NCI-H2029 (cell line): ENCODE measurements at places on chromosomes 11 and 22.

DNA sequence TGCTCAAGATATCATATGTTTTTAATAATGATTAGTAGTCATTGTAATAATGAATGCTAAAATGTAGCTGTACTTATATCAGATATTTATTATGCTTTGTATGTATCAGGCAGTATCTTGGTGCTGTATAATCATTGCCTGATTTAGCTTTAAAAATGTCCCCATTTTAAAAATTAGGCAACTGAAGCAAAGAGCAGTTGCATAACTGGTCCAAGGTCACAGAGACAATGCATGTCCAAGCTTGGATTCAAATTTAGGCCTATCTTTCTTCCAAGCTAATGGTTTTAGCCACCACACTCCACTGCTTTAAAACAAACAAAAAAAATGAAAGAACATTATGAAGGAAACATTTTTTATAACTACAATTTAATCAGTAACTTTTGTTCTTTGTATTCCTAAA is 725.8 kb upstream of the RAG2 start:
- DNase-seq, result no peak

- DNase-seq, result no peak
These were observed 4.8 kb upstream of the TRIM6 start for GRCh38 chr11:5591613-5592012.

DNA sequence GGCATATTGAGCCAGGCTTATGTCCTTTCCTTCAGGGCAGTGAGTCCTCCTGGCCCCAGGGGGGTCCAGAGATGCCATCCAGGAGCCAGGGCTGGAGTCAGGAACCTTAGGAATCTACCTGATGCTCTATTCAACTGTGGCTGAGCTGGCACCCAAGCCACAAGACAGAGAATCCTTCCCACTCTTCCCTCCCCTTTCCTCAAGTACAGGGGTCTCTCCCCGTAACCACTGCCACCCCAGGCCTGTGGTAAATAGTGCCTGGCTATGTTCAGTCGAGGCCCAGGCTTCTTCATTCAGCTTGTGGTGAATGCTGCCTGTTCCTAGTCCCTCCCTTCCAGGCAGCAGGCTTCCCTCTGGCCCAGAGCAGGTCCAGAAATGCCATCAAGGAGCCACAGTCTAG is 45.5 kb upstream of the THY1 start:
- no peak for DNase-seq

DNA sequence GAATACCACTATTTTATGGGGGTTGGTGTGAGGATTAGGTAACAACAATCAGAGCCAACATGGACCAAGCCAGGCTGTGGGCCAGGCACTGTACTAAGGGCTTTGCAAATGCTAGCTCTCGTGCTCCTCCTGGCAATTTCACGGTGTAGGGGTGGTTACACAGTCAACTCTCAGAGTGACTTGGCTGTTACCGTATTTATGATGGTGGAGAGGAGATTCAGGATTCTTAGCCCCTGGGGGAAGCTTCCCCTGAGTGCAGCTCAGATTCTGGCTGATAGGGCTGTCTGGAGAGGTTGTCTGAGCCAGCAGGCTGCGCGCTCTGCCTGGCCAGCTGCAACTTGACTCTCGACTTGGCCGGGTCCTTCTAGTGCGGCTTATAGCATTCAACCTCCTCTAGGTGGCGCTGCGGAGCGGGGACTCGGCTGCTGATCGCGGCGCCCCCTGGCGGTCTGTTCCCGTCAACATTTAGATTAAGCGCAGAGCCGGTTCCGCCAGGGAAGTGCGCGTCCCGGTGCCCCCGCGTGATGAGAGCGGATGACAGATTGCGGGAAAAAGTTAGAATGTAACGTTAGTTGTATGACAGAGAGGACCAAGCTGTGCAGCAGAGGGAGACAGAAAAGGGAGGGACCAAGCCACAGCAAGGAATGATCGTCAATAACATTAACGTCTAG is 4.5 kb upstream of the NCF4 start:
- DNase-seq, result peak; percentile 74

DNA sequence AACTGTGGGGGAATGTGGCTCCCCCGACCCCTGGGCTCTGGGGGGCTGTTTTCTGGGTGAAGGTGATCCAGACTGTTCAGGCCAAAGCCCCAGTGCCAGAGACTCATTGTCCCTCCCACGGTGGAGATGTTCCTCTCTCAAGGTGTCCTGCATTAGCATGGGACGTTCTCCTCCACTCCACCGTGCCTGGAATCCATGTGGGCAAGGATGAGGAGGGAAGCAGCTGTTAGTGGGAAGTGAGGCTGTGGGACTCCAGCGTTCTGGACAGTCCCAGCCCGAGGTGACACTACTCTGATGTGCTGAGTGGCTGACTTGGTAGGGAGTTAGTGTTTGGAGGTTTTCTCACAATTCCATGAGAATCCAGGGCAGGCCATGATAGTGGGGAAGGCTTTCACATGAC is 31.4 kb upstream of the CLDN5 start:
- DNase-seq, result no peak

DNA sequence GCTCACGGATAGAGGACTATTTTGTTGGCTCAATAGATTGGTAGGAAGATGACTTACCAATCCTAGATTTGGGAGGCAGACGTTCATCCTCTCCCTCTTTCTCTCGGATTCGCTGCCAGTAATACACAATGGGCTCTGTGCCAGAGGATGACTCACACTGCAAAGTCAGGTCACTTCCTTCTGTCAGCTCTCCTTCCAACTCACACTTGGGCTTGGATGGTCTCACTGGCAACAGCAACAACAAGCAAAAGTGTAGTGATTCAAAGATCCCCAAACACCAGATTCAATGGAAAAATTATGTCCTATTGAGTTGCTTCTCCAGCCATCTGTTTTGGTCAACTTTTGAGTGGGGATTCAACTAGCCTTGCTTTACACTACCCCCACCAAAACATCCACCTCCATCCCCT is 21.7 kb upstream of the HSPA8 start:
- peak; percentile 92 for DNase-seq

DNA sequence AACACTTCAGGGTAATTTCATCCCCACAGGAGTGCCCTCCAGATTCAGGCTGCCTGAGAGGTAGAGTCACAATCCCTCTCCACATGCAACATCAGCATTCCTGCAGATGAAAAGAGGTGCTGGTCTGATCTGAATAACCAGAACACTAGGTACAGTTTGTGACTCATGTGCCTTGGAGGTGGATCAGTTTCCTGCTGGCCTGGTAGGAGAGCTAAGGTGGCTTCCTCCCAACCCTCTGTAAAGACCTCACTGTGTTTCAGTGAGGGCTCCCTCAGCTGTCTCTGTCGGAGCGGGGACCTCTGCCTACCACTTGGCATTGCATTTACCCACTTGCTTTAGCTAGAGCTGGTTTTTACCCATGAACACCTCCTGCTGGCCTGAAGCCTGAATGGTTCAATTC is 7.6 kb downstream of the OR9G1 start:
- DNase-seq, result no peak

- DNase-seq, result no peak
These were observed 1.2 kb downstream of the PHLDB1 start for GRCh38 chr11:118608360-118609227.

GRCh38 chr11:76253416-76253815 is 47.1 kb upstream of the WNT11 start:
- DNase-seq, result no peak

DNA sequence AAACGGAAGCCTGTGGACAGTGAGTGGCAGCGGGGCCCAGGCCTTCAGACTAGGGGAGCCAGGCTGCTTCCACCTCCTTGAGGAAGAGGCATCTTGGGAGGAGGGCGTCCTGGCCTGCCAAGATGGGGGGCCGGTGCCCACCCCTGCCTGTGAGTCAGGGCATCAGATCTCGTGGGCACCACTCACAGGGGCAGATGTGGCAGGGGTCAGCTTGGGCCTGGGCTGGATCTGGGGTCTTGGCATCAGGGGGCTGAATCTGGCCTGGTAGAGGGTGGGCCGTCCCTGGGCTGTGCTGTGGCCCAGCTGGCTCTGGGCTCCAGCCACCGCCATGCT is 24.1 kb upstream of the TH start:
- no peak for DNase-seq

DNA sequence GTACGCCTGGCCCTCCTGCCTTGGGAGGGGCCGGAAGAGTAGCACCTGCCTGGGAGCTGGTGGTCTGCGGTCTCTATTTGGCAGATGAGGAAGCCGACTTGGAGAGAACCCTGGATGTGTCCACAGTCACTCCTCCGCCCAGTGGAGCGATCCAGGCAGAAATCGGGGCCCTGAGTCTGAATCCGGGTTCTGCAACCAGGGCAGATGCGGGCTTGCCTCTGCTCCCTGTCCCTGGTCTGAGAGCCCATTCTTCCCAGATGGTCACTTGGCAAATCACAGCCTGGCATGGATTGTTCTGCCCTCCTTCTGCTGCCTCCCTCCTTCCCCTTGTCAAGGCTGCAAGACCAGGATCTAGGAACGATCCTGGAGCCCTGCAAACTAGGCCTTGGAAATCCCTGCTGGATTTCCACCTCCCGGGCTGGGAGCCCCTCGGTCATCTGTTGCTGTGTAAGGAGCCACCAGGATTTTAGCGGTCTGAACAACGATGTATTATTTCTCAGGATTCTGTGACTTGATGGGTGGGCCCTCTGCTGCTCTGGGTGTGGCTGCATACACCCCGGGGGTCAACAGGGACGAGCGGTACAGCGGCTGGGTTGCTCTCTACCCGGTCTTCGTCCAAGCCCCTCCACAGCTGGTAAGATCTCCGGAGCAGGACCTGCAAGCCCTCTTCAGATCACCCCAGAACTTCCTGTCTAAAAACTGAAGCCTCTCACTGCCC is 2.0 kb upstream of the ASCL2 start:
- no peak for DNase-seq

- no peak for DNase-seq
These were observed 434 bp downstream of the XPNPEP3 start for GRCh38 chr22:40857309-40857855.

DNA sequence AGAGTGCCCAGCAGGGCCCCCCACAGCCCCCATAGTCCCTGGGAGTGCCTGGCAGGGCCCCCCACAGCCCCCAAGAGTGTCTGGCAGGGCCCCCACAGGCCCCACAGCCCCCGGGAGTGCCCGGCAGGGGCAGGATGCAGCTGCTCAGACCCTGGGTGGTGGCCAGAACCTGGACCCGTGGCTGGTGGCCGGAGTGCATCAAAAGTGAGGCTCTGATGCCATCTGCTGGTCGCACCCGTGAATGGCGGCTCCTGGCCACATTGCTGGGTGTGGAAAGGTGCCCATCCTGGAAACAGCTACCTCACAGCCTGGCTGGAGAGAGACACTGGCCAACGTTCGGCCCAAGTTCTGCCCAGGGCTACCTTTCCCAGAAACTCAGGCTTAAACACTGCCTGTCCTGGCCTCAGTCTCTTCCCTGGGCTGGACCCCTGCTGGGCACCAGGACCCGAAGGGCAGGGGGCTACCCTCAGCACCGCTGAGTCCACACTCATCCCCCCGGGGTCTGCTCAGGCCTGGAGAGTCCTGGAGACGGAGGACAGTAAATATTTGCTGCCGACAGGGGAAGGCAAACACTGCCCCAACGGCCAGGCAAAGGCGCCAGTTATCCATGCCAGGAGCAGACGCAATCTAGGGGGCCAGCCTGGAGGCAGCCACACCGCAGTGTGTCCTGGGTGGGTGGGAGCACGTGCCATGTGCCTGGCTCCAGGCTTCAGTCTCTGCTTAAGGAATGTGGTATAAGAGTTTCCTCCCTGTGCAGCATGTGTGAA is 4.4 kb downstream of the INS start:
- DNase-seq, result peak; percentile 33

GRCh38 chr11:78190871-78191538 is 2.3 kb downstream of the USP35 start:
- DNase-seq, result no peak

DNA sequence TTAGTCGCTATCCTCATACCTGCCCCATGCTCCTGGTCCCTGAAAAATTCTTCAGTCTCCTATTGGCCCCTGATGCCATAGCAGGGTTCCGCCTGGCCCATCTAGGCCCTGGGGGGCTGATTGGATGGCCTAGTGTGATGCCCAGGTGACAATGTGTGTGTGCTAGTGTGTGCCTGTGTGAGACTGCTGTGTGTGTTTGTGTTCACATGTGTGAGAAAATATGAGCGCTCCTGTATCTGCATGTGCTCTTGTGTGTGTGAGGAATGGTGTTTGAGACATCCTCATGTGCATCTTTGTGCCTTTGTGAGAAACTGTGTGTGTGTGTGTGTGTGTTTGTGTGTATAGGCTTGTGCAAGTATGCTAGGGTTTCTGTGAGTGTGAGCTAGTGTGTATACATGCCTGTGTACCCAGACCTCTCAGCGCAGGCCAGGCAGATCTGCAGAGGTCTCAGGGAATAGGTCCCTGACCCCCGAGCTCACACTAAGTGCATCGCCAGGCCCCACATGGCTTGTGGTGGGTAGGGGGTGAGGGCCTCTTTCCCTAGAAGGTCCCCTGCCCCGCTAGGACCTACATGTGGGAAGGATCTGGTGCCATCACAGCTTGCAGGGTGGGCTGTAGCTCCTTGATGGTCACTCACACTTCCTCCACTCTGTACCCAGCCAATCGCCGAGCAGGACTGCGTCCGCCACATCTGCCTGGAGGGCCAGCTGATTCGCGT is 64.6 kb downstream of the OTOG start:
- no peak for DNase-seq

GRCh38 chr11:105372206-105372605 is 232.6 kb upstream of the CARD18 start:
- no peak for DNase-seq

DNA sequence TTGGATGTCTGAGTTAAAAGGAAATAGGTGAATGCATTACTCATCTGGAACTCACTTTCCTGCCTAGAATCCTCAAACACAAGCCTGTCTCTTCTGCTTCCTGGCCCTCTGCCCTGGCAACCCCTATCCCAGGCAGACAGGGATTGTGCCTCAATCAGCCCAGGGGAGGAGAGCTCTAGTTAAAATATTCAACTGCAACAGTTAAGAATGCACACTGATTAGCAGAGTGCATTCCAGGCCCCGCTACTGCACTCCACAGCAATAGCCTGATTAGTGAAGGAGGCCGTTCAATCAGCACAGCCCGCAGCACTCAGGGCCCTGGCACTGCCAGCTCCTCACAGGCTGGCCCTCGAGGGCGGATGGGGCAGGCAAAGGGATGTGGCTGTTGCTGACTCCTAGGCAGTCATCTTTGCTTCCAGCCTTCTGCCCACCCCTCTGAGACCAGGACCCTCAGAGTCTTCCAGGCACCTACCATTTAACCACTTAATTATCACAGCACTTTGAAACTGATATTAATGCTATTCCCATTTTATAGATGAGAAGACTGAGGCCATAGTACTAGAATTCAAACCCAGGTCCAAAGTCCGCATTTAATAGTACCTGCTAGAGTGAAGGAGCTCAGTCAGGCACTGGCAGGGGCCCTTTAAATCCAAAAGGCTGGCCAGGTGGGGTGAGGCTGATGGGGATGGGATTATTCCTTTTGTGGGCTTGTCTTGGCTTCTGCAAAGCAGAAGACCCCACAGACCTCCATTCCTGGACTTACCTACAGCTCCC is 435.3 kb downstream of the SOX6 start:
- no peak for DNase-seq

GRCh38 chr11:114279792-114280546 is 16.2 kb upstream of the NNMT start:
- no peak for DNase-seq

- peak; percentile 67 for DNase-seq
These were observed at the start of gene TANGO2 for GRCh38 chr22:20020533-20021195. Gene TANGO2 (plus strand): TSS chr22:20021110. CDS start chr22:20036799, 15,689 bp downstream.

DNA sequence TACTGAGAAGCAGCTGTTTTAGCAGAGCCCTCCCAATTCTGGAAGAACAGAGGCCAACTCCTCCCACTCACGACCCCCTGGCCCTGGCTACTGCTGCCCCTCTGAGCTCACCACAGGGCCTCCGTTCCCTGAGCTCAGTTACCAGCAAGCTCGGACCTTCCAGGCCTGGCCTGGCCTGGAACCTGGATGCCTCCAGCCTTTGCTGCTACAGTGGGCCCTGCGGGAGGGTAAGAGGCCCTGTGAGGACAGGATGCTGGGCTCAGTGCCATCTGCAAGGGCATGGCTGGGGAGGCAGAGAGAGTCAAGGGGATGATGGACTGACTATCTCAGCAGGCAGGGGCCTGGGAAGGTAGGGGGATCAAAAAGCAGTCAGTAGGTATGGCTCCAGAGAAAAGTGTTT is 209.9 kb upstream of the NCAM1 start:
- DNase-seq, result no peak
